ENCODE measurements at places on chromosomes 4 and X. TPM values are rescaled to one million over a fixed set of nuclear protein-coding genes. Genes with fewer than 3 reads are reported as not detected.
A peak's percentile ranks its signal among the peaks of the same experiment; 100 is the strongest.

- no peak for DNase-seq
These were observed 20.2 kb upstream of the SETD7 start for GRCh38 chr4:139576219-139576618.

DNA sequence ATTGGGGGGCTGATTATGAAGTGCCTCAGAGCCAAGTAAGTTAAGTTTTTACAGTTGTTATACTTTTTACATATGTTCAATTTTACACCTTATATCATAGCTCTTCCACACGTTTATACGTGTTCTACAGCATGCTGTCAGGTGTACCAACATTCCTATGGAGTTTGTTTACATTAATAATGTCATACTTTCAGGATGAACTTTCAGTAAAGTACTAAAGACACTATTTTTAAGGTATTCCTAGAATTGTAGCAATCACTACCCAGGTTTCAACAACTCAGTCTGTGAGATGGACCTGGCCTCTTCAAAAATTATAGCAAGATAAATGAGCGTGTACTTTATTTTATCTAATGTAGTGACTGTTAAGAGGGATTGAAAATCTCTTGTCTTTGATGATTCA, 92.6 kb downstream of the PTPN13 start:
- DNase-seq = no peak

FAM133A gene
- total RNA-seq = 4.9 TPM

DNA sequence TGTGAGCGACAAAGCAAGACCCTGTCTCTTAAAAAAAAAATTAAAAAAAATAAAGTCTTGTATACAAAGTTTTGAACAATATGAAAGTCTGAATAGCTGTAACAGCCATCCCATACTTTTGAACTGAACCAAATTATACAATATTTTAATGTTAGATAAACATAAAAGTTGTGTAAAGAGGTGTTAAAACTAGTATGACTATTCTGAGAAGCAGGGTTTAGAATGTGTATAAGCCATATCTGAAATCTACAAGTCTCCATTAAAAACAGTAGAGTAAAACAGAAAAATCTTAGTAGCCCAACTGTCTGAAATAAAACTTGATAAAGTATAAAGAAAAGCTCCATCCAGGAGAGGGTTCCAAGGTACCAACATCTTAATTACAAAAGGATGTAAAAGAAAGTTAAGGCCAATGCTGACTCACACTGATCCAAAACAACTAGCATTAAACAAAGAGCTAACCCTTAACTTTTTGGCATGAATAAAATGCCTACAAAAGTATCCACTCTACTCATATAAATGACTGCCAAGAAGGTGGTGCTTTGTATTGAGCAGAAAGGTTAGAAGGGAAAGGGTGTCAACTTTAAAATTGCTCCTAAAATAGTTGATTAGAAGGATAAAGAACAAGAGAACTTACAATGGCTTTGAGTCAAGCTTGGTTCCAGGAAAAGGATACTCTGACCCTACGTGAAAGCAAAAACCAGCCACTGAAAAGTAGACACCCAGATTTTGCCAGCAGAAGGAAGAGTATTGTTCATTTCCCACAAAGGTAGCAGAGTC, 18.5 kb downstream of the CNOT6L start:
- no peak for DNase-seq

GRCh38 chr4:8414377-8414776, 26.1 kb downstream of the ACOX3 start:
- DNase-seq = peak; percentile 67

NKX1-1 gene
- total RNA-seq = not detected

DNA sequence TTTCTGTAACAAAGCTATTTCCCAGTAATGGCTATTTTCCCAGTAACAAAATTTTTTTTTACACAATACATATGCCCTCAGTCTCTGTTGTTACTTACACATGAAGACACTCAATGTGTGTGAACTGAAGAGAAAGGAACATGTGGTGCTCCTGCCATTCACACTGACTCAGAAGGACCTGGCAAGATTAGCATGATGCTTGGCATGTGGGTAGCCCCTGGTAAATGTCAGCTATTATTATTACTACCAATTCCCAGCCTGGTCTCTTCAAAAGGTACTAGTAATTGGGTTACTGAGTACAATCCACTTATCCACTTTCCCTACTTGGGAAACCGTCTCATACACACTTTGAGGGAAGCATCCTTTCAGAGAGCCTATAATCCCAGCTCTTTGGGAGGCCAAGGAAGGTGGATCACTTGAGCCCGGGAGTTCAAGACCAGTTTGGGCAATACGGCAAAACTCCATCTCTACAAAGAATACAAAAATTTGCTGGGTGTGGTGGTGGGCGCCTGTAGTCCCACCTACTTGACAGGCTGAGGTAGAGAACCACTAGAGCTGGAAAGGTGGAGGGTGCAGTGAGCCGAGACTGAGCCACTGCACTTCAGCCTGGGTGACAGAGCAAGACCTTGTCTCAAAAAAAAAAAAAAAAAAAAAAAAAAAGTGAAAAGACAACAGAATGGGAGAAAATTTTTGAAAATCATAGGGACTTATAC, 14.6 kb downstream of the RBBP7 start:
- no peak for DNase-seq

DNA sequence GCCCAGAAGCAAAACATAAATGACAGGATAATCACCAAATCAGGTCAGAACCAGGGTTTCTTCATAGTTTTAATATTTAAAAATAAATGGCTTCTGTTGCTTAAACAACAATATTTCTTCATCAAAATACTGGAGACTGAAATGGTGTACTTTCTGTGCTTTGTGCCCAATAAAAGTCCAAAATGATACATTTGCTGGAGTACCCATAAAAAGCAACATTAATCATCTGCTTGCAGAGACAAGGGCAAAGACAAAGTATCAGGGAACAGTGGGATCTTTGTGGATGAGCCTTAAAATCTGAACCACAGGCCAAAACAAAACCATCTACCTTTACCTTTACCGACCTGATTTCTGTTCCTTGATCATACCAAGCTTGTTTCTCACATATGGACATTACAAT, 683.9 kb upstream of the ATOH1 start:
- no peak for DNase-seq

GRCh38 chr4:111991163-111991562, 154.1 kb upstream of the FAM241A start:
- no peak for DNase-seq

DNA sequence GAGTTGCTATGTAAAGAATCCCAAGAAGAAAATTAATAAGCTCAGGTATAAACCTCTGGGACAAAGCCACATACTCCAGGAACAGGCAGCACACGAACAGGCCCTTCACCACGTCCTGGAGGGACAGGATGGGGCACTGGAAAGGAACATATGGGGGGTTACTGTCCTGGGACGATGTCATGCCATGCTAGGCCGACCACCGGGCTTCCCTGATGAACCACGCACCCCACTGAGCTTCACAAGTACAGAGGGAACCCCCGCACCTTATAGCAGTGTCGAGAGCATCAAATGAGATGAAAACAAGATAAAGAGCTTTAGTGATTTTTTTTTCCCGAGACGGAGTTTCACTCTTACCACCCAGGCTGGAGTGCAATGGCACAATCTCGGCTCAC, 19.1 kb downstream of the NOP14 start:
- DNase-seq = no peak

- peak; percentile 22 for DNase-seq
These were observed 126.3 kb downstream of the NEK1 start for GRCh38 chr4:169485791-169486742.

PAGE2B gene
- not detected for total RNA-seq

- no peak for DNase-seq
These were observed 8.0 kb downstream of the AMOT start for GRCh38 chrX:112832481-112833095.

DNA sequence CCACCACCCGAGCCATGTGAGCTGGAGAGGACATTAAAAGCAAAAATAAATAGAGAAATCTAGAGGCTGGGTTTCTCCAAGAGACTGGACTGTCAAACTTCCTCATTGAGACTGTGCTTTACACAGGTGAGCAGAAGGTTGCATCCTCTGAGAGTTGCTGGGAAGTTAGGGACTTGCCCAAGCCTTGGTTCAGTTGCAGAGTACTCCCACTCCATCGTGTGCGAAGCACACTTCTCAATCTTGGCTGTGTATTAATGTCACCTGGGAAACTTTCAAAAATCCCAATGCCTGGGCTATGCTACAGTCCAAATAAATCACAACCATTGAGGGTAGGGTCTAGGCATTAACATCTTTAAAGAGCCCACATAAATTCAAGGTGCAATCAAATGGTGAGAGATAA, 89.2 kb downstream of the ZNF330 start:
- no peak for DNase-seq

- no peak for DNase-seq
These were observed 192.3 kb upstream of the ANKRD50 start for GRCh38 chr4:124904723-124905388.

- DNase-seq = no peak
These were observed 40.9 kb downstream of the COX18 start for GRCh38 chr4:73028621-73029020.

DNA sequence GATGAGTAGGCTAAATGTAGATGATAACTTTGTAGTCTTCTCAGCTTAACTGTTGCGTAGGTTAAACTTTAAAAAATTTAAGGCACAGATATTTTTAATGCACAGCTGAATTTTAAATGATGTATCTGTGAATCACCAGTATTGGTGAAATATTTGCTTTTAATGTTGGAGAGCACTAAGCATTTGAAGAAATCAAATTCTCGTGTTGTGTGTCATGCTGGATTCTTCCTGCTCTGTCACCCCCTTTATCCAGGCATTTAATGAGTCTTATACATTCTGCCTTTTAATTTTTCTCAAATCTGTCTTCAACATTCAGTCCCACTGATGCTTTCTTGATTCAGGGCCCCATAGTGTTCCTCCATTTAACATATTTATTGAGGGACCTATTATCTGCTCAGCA, 76.7 kb downstream of the SLC4A4 start:
- no peak for DNase-seq

DNA sequence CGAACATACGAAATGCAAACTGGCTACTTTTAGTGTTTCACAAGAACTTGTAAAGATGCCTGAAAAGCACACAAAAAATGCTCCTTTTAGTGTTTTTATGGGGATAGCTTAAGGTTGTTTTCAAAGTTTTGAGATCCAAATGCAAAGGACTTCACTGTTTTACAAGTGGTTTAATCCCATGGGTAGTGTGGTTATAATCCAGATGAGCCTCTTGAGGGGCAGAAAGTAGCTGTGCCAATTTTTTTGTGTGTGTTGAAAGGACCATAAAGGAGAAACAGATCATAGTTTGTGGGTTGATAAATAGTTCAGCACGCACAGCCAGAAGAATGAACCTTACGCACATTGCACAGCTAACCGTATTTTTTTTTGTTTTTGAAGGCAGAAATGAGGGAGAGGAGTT, 126.9 kb upstream of the GIMD1 start:
- no peak for DNase-seq

- DNase-seq = no peak
These were observed 1.7 kb downstream of the GALNT7 start for GRCh38 chr4:173170182-173170778.

DNA sequence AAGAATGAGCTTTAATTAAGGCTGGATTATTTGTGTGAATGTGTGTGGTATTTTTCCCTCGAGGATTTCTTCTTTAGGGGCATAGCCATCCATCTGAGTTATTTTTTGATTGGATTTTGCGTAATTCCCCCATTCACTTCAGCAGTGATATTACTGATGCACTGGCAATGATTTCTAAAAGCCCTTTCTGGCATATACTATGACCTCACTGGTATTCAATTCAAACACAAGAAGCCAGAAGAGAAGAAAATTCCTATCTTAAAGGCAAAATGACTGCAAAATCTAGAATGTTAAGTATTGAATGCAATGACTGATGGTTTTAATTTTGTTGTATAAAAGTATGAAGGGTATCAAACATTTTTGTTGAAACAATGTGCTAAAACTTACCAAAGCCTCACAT, 71.1 kb upstream of the DDIT4L start:
- DNase-seq = no peak

NDNF gene
- total RNA-seq = 0.68 TPM

DNA sequence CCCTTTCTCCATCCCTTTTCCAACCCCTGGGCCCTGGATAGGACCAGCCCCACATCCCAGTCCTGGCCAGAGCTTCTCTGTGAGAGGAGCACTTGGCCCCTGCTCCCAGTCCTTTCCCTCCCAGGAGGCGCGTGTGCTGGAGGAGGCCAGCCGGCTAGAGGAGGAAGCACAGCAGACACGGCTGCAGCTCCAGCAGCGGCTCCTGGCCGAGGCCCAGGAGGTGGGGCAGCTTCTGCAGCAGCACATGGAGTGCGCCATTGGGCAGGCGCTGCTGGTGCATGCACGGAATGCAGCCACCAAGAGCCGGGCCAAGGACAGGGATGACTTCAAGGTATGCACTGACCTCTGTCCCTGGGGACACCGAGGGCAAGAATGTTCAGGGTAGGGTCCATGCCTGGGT, 87.5 kb downstream of the EVC start:
- no peak for DNase-seq

Measured in Daoy (cell line).